ENCODE measurements at places on chromosomes 2 and 18.

DNA sequence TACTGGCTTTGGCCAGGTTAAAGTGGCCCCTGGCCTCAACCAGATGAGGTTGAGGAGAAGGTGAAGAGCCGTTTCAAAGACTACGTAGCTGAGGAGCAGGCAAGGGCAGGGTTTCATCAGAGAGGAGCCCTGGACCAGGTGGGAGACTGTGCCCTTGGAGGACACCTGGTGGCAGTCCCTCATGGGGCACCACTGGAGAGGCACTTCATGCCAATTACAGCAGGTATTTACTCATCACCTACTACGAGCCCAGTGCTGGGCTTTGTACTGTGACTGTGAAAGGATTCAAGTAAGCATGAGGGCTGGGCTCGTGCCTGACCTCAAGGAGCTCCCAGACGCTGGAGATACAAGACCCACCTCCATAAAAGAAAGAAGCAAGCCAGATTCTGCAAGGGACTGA lies 37.6 kb downstream of the SMAD7 start:
- no peak for DNase-seq

DNA sequence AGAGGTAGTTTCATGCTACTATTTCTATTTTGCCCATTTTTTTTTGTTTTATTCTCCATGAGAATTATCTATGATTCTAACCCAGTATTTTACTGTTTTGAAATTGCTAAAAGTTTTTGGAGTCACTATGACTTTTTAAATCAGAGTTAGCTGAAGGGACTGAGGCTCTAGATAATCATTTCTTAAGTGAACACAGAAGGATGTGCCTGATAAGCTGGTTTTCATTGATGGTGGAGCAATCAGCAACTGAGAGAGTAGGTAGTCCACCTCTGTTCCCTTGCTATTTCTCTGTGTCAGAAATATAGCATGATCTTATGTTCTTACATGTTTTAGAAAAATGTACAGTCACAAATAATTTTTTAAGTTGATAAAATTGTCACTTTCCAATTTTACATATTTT lies 59.4 kb downstream of the CCDC138 start:
- no peak for DNase-seq

DNA sequence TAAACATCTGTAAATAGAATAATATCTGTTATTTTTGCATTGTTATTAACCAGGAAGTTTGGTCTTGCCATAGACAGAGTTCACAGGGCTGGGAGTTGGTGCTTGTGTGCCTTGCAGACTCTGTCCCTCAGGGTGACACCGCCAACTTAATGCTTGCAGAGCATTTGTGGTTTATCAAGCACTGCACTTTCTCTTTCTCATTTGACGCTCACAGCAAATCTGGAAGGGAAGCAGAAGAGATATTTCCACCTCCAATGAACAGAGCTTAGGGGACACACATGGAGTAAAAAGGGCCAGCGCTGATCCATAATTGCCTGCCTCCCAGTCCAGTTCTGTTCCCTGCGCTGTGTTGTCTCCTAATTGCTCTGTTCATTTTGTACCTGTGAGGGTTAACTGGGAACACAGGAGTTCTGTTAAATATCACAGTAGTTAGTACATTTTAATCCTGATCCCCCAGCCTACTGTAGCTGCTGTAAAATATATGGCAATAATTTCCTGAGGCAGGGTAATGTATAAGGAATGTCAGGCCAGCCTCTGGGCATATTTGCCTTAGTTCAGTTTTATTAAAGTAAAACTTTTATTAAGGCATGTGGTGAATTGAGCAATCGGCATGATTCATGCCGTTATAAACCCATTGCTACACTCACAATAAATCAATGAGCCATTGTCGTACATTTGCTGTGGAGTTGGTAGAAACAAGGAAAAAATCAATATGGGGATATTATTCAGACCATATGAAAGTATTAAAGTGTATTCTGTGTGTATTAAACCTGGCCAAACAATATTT lies 182.5 kb upstream of the OSR1 start:
- no peak for DNase-seq

DNA sequence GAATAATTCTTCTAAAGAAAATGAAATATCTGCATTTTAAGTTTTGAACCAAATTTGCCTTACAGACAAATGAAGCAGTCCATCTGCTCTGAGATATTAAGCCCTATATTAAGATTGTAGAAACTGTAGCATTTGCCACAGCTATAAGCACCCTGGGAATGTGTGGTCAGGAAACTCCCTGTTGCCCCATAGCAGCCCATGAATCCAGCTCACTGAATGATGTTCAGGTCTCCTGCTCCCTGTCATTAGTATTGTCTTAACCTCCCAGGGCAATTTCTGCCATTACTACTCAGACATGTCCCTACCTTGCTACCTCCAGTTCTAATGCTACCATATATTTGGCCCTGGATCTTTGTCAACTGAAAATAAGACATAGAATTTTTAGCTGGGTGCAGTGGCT lies 41.1 kb downstream of the CDK15 start:
- no peak for DNase-seq

GRCh38 chr18:3803350-3803749 lies 353.4 kb downstream of the TGIF1 start:
- DNase-seq = no peak

- no peak for DNase-seq
These were observed 425.1 kb downstream of the RND3 start for GRCh38 chr2:150062416-150062815.

DNA sequence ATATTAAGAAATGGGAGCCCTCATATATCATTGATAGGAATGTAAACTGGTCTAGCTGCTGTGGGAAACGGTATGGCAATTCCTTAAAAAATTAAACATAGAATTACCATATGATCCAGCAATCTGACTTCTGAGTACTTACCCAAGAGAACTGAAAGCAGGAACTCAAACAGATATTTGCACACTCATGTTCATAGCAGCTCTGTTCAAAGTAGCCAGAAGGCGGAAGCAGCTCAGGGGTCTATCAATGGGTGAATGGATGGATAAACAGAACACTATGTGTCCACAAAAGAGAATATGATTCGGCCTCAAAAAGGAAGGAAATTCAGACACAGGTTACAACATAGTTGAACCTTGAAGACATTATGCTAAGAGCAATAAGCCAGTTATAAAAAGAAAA lies 135.7 kb upstream of the NDUFV2 start:
- no peak for DNase-seq

GRCh38 chr2:8059255-8059654 lies 622.6 kb upstream of the ID2 start:
- DNase-seq = peak; percentile 42

GRCh38 chr2:239966853-239967552 lies 58.1 kb downstream of the NDUFA10 start:
- DNase-seq = no peak

DNA sequence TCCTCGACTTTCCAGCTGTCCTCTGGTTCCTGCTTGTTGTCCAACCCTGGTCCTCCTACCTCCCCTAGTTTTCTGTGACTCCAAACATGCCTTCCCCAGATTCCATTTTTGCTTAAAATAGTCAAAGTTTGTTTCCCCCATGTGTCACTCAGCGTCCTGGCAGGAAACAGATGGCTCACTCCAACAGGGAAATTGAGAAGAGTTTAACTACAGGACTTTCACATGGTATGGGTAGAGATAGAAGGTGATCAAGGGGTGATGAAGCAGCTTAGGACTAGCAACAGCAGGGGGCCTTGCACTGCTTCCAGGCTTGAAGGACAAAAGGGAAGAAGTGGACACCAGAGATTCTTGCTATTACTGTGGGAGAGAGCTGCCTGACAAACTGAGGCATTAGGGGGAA lies 6.1 kb upstream of the CUL3 start:
- DNase-seq = no peak

GRCh38 chr2:169528271-169528701 lies 18.8 kb downstream of the KLHL41 start:
- no peak for DNase-seq

DNA sequence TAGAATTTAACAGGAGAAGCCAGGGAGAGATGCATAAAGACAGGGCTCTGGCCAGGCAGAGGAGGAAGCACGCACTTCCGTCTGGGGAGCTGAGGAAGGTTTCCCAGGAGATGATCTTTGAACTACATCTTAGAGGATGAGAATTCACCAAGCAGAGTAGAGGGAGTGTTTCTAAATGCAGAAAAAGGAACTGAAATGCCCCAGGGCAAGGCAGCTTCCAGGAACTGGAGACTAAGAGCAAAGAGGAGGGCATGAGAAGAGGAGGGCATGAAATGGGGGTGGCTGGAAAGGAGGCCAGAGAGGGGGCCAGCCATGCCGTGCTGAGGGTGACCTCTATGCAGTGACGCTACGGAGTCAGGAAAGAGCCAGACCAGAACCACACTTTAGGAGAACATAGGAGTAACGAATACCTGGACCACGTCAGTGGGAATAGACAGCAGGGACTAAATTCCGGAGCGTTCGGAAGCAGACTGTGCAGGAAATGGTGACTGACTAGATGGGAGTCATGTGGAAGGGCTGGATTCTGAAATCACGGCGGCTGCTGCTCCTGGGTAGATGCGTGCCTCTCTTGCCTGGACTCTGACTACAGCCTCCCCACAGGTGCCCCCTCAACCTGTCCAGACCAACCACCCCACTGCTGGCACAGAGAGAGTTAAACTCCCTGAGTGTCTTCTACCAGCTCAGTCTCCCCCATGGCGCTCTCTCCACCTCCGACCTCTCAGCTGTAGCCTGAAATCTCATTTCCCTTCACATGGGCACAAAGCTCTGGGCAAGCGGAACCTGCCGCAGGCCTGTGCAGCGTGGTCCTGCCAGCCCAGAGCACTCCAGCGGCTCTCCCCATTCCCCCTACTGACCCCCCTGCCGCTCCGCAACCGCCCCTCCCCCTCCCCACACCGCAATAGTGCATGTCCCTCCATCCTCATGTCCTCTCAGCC lies 87.0 kb upstream of the RTN4 start:
- no peak for DNase-seq

DNA sequence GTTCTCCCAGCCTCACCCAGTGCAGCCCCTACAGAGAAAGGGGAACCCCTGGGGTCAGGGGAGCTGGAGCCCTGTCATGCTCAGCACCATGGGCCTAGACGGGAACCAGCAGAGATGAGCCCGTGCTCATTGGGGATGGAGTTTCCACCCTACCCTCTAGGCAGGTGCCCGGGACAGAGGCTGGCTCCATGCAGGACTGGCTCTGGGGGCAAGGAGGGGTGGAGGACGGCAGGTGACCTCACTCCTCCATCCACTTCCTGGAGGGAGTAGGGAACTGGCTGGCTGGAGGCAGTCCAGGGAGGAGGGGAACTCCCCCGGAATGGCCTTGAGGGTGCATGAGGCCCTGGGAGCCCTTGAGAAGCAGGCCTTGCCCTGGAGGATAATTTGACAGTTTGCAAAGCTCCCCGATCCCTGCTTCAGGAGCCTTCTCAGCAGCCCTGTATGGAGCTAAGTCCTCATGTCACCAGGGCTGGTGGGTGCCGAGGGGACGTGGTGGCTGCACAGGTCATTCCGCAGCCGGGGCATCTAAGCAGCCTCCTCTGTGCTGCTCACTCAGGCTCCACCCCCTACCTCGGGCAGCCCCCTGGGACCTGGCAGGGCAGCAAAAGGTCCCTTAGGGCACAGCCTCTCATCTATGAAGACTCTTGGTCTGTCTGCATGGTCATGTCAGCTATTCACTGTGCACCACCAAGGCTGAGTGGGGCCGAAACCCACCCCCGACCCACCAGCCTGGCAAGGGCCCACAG lies 2.1 kb downstream of the NEURL3 start:
- no peak for DNase-seq

DNA sequence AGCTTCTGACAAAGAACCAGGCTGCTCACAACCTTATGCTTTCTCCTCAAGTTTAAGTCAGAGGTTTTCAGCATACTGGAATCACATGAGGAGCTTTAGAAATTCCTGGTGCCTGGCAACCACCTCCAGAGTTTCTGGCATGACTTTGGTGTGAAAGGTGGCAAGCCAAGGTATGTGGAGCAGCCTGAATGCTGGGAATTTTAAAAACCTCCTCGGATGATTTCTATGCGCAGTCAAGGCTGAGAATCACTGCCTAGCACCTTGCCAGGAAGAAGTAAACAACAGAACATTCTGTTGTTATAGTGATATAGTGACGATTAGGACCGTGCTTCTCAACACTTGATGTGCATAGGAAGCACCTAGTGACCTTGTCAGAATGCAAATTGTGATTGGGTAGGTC lies 11.7 kb downstream of the CCBE1 start:
- DNase-seq = no peak

DNA sequence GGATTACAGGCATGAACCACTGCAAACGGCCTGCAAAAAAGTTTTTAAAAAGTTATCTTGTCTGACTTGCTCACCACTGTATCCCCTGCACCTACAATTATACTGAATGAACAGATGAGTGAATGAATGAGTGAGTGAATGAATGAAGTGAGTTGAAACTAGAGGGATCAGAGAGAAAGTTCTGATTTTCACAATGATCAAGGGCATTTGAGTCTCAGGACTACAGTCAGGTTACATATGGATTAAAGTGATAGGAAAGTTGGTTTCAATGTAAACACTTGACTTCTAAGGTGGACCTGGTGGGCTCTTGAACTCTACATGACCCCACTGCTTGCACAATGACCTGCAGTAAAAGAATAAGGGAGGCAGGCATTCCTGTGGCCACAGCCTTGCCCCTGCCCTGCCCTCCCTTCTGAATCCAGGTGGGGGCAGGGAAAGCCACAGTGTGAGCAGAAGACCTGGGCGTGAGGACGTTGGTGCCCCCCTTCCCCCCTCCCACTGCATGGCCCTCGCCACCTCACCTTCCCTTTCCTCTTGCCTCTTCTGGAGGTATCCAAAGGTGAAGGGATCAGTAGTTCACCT lies 10.7 kb downstream of the C2orf80 start:
- no peak for DNase-seq

DNA sequence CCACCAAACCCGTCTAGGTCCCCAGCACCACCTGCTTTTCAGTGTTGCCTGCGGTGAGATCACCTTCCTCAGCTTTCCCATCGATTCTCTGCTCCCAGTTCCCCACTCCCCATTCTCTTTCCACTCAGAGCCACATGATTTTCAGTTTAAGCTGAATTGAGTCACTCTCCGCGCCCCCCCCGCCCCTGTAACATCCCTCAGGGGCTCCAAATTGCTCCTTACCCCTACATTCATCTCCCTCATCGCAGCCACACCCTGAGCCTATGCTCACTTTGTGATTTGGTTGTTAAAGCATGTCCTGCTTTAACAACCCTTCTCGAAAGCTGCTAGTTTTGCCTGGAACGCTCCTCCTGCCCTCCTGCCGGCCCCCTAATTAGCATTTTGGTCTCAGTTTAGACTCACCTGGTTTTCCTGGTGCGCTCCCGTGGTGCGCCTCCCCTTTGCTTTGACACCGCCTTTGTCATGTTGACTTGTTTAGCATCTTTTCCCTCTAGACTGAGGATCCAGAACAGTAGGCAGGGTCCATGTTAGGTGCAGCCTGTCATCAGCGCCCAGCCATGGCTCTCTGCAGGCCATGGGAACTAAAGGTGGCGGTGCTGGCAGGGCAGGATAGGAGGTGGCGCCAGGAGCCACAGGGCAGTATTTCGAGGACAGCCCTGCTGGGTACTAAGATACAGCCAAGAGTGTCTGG lies 60.8 kb downstream of the ST3GAL5 start:
- DNase-seq = no peak
